Left renal cortex interstitium (tissue), 4 donors: ENCODE measurements at places on chromosomes 16 and 17. TPM values are rescaled to one million over a fixed set of nuclear protein-coding genes. Genes with fewer than 3 reads are reported as not detected.

The SCARF1 gene
- 9.7 TPM for polyA plus RNA-seq

The HOXB4 gene
- polyA plus RNA-seq: 21.0 TPM

The ACSM5 gene
- 7.3 TPM for polyA plus RNA-seq

The NTN1 gene
- 2.1 TPM for polyA plus RNA-seq

The RHBDL1 gene
- polyA plus RNA-seq: 2.1 TPM

The KRTAP4-8 gene
- polyA plus RNA-seq: not detected

The KRT33B gene
- not detected for polyA plus RNA-seq

The WIPI1 gene
- 20.5 TPM for polyA plus RNA-seq
